NCI-H1105 treated with DMSO at 0.1 percent for 48 hours (cell line): ENCODE measurements at places on chromosomes 12 and 14.

- DNase-seq: peak; percentile 64
These were observed at the start of gene DENND5B for GRCh38 chr12:31590642-31591379. TSS of gene DENND5B (minus strand) at chr12:31591136. CDS start at chr12:31590832, 304 bp downstream.

GRCh38 chr12:123813349-123813748, 51.2 kb downstream of the DNAH10 start:
- no peak for DNase-seq

GRCh38 chr12:78559886-78560285, 304.7 kb upstream of the SYT1 start:
- no peak for DNase-seq

- no peak for DNase-seq
These were observed 454.8 kb upstream of the SOX5 start for GRCh38 chr12:24404086-24404815.

- DNase-seq: no peak
These were observed 19.9 kb downstream of the JAG2 start for GRCh38 chr14:105148604-105149145.
